ENCODE measurements at places on chromosomes 1 and 21. TPM values are rescaled to one million over a fixed set of nuclear protein-coding genes. Genes with fewer than 3 reads are reported as not detected.

GRCh38 chr1:62138029-62138428 lies 56.6 kb upstream of the L1TD1 start:
- no peak for DNase-seq

- no peak for DNase-seq
These were observed 132.9 kb downstream of the RNF220 start for GRCh38 chr1:44537956-44538355.

Gene PDPN
- total RNA-seq = 37.4 TPM

GRCh38 chr1:43043695-43044094 lies 85.0 kb upstream of the SLC2A1 start:
- no peak for DNase-seq

DNA sequence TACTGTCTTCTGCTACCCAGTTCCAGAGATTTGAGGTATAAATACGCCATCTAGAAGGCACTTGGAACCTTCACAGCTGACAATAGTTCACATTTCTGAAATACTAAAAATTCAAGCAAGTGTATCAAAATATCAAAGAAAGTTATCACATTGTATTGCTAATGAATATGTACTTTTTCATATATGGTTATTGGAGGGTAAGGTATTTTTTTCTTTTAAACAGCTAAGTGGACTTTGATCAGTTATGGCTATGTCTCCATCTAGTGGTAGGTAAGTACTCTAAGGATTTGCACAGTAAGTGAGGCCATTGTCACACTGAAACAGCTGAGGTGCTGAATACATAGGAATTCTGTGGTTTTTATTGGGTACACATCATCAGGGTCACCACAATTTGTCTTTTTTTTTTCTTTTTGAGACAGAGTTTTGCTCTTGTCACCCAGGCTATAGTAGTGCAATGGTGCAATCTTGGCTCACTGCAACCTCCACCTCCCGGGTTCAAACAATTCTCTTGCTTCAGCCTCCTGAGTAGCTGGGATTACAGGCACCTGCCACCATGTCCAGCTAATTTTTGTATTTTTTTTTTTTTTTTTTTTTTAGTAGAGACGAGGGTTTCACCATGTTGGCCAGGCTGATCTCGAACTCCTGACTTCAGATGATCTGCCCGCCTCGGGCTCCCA lies 49.1 kb upstream of the CR2 start:
- DNase-seq = peak; percentile 87

Data from stomach (tissue), 19 donors.